ENCODE measurements at places on chromosomes 3 and 15.

DNA sequence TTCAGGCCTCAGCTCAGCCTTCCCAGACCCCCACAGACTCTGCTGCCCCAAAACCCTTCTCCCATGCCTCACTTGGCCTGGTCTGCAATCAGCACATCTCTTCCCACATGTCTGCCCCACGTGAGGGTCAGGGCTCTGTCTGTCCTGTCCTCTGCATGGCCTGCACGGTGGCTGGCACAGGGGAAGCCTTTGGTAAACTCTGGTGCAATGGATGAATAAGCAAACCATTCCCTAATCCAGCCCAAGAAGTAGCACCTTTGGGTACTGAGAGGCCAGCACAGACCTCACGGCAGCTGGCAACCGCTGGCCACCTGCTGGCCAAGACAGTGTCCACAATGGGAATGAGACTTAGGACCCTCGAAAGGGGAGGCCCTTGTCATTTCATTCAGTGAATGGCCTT lies 27.7 kb downstream of the ABTB1 start:
- no peak for DNase-seq

DNA sequence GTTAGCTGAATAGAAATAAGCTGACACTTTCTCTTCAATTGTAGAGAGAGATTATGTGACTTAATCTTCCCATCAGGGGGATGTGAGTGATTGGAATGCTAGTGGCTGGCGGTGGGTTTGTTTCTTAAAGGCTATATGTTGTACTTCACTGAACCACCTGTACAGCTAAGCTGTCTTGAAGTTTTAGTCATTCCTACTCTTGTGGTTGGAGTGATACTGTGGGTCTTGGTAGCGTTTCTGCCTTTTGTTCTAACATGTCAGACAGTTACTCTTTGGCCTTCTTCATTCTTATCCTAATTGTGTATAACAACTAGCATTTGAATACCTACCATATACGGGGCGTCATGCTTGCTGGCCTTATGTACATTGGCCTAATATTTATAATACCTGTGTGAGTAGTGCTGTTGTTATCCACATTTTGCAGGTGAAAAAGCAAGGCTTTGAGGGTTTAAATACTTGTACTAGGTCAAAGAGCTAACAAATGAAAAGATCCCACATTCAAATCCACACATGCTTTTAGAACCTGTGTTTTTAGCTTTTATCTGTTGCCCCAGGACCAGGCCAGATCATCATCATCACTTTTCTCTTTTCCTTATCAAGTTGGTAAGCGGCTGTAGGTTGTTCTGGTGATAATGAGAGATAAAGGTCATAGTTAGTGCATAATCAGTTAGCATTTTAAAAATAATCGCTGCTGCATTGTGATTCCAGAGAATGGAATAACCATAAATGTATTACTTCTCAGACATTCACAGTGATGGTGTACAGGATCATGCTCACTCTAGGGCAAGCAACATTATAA lies 50.2 kb downstream of the AKAP13 start:
- no peak for DNase-seq

DNA sequence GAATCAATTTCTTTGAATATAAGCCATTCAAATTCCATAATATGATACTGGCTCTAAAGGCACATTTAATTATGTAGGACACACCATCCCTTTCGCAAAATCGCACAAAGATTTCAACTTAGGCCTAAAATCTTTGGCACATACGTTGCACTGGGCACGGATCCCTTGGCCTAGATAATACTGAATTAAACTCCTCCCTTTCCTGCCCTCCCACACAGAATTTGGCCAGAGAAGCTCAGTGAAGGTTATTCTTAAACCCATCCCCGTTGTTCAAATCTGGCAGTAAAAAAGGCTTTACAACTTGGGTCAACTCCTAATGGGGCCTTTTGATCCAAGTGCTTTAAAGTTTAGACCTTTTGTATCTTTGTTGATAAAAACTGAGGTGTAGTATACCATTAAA lies 247.2 kb downstream of the PTPRG start:
- no peak for DNase-seq

DNA sequence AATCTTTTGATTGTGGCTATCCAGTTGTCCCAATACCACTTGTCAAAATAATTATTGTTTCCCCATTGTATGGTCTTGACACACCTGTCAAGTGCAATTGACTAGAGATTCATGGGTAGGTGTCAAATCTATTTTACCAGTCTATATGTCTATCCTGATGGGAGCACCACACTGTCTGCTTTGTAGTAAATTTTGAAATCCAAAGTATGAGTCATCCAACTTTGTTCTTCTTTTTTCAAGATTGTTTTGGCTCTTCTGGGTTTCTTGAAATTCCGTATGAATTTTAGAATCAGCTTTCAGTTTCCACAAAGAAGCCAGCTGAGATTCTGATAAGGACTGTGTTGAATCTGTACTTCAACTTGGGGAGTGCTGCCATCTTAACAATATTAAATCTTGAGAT lies 71.9 kb downstream of the CSNK1G1 start:
- no peak for DNase-seq

- DNase-seq = no peak
Measured at GRCh38 chr3:17052363-17052762, 167.6 kb downstream of the PLCL2 start.

GRCh38 chr15:90960298-90961091 lies 5.8 kb downstream of the RCCD1 start:
- DNase-seq = no peak

DNA sequence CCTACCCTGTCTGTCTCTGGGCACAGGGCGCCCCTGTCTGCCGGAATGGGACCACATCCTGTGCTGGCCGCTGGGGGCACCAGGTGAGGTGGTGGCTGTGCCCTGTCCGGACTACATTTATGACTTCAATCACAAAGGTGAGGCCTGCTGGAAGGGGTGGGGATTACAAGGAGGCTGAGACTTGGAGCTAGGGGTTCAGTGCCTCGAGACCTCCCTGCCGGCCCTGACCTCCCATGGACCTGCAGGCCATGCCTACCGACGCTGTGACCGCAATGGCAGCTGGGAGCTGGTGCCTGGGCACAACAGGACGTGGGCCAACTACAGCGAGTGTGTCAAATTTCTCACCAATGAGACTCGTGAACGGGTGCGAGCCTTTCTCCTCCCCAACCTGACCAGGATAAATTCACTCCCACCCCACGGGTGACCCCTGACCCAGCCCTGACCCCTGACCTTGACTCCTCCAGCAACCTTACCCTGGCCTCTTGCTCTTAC lies 20.4 kb downstream of the PTH1R start:
- no peak for DNase-seq

DNA sequence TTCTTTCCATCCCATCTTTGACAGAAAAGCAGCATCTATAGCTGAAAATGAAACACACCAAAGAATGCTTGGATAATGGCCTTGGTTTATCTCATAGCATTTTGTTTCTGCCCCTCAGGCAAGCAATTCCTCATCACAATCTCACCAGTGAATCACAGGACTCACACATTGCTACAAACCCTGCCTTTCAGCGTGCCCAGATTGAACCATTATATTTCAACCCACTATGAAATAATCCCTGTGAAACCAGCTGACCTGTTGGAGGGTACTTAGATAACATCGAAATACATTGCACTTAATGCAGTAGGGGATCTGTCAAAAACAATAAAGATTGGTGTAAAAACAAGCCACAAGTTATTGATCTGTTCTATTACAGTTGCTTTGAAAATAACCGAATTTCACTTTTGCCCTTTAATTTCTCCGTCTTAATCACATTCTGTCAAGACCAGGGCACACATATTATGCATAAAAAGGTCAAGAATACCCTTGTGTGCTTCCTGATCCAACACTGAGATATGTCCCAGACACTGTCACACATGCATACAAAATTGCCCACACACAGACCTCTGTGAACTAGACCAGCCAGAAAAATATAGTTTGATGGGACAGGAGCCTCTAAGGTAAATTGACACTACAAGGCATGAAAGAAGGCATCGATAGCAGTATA lies 839.8 kb downstream of the NTRK3 start:
- no peak for DNase-seq

DNA sequence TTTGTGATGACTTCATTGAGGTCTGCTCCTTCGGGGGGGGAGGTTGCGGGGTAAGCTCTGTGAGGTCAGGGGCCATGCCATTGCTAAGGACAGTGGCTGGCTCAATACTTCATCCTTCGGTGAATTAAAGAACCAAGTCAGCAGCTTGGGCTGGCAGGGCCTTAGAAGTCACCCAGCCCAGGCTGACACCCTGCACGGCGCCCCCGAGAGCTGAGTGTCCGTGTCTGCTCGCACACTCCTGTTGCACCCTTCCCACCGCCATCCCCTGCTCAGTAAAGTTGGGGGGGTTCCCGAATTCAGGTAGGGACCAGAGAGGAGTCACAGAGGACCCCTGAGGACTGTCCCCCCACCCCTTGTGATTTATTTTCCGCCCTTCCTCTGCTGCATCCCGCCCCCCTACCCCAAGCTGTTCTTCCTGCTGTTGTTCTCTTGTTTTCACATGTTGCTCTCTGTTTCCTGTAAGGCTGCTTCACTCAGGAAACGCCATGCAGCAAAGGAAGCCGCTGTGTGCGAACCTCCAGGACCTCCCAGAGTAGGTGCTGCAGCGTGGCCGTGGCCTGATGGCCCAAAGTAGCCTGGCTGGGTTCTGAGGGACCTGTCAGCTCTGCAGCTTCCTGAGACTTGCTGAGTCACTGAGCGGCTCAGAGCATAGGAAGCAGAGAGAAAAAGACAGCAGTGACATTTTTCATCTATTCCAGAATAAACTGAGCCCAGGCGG lies 14.4 kb downstream of the EFCC1 start:
- no peak for DNase-seq

DNA sequence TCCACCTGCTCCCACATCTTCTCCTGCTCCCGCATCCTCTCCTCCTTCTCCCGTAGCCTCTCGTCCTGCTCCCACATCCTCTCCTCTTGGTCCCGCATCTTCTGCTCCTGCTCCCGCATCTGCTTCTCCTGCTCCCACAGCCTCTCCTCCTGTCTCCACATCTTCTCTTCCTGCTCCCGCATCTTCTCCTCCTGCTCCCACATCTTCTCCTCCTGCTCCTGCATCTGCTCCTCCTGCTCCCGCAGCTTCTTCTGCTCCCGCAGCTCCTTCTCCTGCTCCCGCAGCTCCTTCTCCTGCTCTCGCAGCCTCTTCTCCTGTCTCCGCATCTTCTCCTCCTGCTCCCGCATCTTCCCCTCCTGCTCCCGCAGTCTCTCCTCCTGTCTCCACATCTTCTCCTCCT lies 5.8 kb downstream of the GOLGA6L2 start:
- no peak for DNase-seq

DNA sequence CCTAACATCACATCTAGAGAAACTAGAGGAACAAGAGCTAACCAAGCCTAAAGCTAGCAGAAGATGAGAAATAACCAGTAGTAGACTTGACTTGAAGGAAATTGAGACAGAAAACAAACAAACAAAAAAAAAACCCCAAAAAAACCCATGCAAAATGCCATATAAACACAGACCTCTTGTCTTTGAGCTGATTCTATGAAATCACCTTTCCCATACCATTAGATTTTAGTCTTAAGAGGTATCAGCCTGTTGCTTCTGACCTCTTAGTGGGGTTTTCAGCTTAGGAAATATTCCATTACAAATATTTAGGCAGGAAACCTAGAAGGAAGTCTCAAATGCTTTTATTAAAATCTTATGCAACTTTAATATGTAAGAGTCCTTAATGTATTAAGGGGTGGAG lies 23.9 kb upstream of the ST3GAL6 start:
- no peak for DNase-seq

- DNase-seq = no peak
Measured at GRCh38 chr3:119596398-119596797, 1.3 kb upstream of the PLA1A start.

DNA sequence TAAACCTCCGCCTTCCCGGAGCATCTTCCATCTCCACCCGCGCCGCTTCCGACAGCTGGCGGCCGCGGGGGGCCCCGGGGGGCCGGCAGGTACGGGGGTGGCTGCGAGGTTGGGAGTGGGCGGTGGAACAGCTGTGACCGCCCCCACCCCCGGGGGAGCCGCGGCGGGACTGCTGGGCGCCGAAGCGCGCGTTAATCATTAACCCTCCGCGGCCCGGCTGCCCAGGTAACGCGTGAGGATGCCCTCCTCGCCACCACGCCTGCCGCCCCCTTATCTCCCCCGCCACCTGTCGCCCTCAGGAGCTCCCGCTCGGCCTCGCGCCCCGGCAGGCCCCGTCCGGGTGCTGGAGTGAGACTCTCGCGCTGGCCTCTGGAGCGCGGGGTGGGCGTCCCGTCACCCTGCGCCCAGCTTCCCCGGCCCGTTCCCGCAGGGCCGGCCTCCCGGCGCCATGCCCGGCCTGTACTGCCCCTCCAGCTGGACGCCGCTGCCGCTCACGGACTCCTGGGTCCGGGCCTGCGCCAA lies 757 bp downstream of the VWA5B2 start:
- no peak for DNase-seq

DNA sequence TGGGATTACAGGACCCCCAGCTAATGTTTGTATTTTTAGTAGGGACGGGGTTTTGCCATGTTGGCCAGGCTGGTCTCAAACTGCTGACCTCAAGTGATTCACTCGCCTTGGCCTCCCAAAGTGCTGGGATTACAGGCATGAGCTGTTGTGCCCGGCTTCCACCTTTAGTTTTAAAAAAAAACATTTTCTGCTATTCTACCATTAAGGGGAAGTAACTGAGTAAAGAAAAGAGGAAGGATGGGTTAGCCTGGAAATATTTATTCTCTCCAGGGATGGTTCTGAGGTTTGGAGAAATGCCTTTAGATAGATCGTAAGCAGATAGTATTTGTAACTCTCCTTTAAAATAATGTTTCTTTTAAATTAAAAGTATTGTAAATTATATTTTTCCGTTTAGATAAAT lies 3.1 kb downstream of the AP4E1 start:
- DNase-seq = no peak

DNA sequence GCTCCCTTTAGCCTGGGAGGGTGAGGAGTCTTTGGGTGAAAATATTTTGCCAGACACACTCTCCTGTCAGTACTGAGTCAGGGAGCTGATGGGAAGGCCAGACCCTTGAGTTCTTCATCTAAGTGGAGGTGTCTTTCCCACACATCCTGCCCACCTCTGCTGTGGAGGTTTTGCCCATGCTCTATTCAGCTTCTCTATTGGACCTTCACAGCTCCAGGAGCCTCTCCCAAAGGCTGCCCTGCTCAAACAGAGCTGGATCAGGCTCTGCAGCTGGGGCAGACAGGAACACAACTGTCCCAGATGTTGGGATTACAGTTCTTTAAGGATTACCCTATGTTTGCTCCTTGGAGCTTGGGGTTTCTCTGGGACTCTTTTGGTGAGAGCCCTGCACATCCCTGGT lies 77.9 kb downstream of the SPSB4 start:
- DNase-seq = no peak

GRCh38 chr3:10507331-10507730 lies 1.9 kb upstream of the ATP2B2 start:
- no peak for DNase-seq

DNA sequence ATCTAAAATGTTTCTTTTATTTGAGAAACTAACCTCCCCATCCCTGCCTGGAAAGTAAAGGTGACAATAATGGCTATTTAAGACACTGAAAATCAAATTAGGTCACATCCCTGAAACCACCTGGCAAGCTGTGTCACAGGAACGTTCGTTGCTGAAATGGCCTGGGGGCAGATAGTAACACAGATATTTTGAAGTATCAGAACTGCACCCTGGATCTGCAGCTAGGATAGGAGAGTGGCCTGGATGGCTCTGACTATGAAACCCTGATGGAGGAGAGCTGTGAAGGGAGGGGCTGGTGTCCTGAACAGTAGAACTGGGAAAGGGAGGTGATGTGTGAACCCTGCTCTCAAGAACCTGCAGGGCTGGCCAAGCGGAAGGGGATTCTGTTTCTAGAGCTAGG lies 648.3 kb upstream of the CFAP20DC start:
- no peak for DNase-seq

GRCh38 chr15:91407269-91407889 lies 307.3 kb downstream of the SV2B start:
- DNase-seq = no peak

Data from stimulated activated CD4-positive, alpha-beta T cell treated with anti-CD3 and anti-CD28 coated beads, Interleukin-15, amount 100 ng/mL, for 1 hour (primary cell).